ENCODE measurements at places on chromosomes 5 and 9. TPM values are rescaled to one million over a fixed set of nuclear protein-coding genes. Genes with fewer than 3 reads are reported as not detected.

SPZ1 gene
- not detected for total RNA-seq

LHX3 gene
- not detected for total RNA-seq

UBAP1 gene
- 46.1 TPM for total RNA-seq

LRRC8A gene
- total RNA-seq = 76.8 TPM

DNA sequence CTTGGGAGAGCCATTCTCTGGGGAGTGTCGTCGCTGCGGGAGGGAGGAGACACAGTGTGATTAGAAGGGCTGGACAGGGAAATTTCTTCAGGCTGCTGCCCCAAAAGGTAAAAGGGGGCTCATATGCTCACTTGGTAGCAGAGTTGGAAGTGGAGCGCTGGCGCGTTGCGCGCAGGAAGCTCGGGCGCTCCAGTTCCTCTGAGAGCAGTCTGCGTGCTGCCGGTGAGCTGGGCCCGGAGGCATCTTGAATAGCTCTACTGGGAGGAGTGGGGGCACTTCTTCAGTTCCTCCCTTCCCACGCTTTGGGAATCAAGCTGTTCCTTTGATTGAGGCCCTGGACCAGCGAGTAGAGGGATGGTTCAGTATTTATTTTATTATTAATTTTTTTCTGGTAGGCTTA is 2.7 kb downstream of the RXFP3 start:
- no peak overlapping the region for H3K27ac ChIP-seq
- H3K27me3 ChIP-seq = no peaks in the 10 kb centered on the region
- H3K4me3 ChIP-seq = no peak overlapping the region
- H3K36me3 ChIP-seq = no peaks in the 10 kb centered on the region
- DNase-seq = no peak

- H3K4me3 ChIP-seq = no peak overlapping the region
- H3K4me1 ChIP-seq = no peaks in the 10 kb centered on the region
- H3K27me3 ChIP-seq = no peaks in the 10 kb centered on the region
- no peak overlapping the region for H3K27ac ChIP-seq
- H3K36me3 ChIP-seq = no peaks in the 10 kb centered on the region
These were observed 739.0 kb downstream of the DTWD2 start for GRCh38 chr5:118249386-118249785.

GRCh38 chr5:113223831-113224604 is 210.8 kb downstream of the TSSK1B start:
- no peak overlapping the region for H3K4me3 ChIP-seq
- no peaks in the 10 kb centered on the region for H3K36me3 ChIP-seq
- H3K27me3 ChIP-seq = no peaks in the 10 kb centered on the region
- DNase-seq = no peak
- H3K27ac ChIP-seq = no peak overlapping the region
- H3K4me1 ChIP-seq = no peaks in the 10 kb centered on the region

DNA sequence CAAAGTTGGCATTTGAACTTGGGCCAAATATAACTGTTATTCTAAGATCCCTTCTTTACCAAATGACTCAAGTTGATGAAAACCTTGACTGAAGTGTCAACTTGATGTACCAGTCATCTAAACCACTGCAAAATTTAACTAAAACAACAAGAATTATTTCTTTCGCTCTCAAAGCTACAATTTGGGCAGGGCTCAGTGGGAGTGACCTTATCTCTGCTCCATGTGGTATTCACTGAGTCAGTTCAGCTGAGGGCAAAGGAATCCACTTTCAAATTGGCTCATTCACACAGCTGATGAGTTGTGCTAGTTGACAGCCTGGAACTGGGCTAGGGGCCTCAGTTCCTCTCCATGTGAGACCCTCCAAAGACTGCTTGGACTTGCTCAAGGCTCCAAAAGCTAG is 166.3 kb downstream of the RORB start:
- no peaks in the 10 kb centered on the region for H3K36me3 ChIP-seq
- H3K4me3 ChIP-seq = no peak overlapping the region
- H3K4me1 ChIP-seq = no peaks in the 10 kb centered on the region
- H3K27ac ChIP-seq = no peak overlapping the region
- H3K27me3 ChIP-seq = no peaks in the 10 kb centered on the region
- DNase-seq = no peak

- no peak overlapping the region for H3K4me3 ChIP-seq
- H3K4me1 ChIP-seq = no peaks in the 10 kb centered on the region
- peak; percentile 59 for DNase-seq
- no peaks in the 10 kb centered on the region for H3K36me3 ChIP-seq
- H3K27ac ChIP-seq = peak overlapping the region; percentile 43
- no peaks in the 10 kb centered on the region for H3K27me3 ChIP-seq
These were observed 234.2 kb upstream of the ADAMTS16 start for GRCh38 chr5:4905674-4906520.

Measured in tibial nerve (tissue), 4 donors.